ENCODE measurements at places on chromosomes 3 and 15. TPM values are rescaled to one million over a fixed set of nuclear protein-coding genes. Genes with fewer than 3 reads are reported as not detected.
A peak's percentile ranks its signal among the peaks of the same experiment; 100 is the strongest.

- no peak for DNase-seq
- no peaks in the 10 kb centered on the region for H3K4me1 ChIP-seq
- H3K36me3 ChIP-seq, result no peaks in the 10 kb centered on the region
- H3K4me3 ChIP-seq, result no peak overlapping the region
Observed at GRCh38 chr3:121473001-121473400, 72.8 kb downstream of the POLQ start.

GRCh38 chr3:123272547-123272946, 70.8 kb downstream of the SEC22A start:
- peak overlapping the region; percentile 50 for H3K27ac ChIP-seq
- H3K27me3 ChIP-seq, result no peaks in the 10 kb centered on the region
- H3K4me1 ChIP-seq, result peaks cover 28% of the 10 kb centered on the region

- peaks cover 26% of the 10 kb centered on the region for H3K4me1 ChIP-seq
- no peak overlapping the region for H3K27ac ChIP-seq
- no peak overlapping the region for H3K4me3 ChIP-seq
- H3K27me3 ChIP-seq, result no peaks in the 10 kb centered on the region
Observed at GRCh38 chr3:150240891-150241290, 167.2 kb upstream of the TSC22D2 start.

NME9 gene
- not detected for total RNA-seq

All from left ventricle myocardium inferior (tissue), 1 donor.